ENCODE measurements at places on chromosomes 16 and 17. TPM values are rescaled to one million over a fixed set of nuclear protein-coding genes. Genes with fewer than 3 reads are reported as not detected.

Gene TP53
- 76.1 TPM for polyA plus RNA-seq

DNA sequence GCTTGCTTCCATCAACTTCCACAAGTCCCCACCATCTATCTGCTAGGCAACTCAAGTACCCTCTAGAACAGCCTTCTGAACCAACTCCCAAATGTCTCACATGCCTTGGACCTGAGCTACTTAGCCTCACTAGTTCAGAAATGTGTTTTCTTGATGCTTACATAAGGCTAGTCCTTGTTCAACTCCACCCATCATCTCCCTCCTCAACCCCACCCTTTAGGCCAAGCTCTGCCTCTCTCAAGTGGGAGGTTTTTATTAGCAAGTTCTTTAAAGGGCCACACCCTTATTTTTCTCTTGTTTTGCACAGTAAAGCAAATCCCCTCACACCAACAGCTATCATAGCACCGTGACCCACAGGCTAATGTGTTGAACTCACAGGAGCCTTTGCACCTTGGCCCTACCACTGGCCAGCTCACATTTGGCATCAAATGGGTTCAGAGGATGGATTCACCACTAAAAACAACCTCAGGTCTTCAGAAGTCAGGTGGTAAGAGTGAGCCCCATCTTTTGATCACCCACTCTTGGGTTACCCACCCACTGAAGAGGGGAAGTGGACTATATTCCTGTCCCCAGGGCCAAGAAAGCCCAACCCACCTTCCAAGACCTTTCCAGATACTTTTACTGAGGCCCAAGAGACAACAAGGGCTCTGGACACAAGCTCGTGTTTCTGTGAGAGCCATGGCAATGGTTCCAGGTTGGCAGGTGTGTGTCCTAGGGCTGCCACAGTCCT is 12.2 kb downstream of the PIK3R5 start:
- peak; percentile 48 for DNase-seq

GRCh38 chr16:3836641-3837040 is 43.9 kb downstream of the CREBBP start:
- DNase-seq = no peak

GRCh38 chr17:34843682-34844081 is 117.6 kb downstream of the CCT6B start:
- DNase-seq = no peak

GRCh38 chr16:29745853-29746345 is at the start of gene C16orf54:
TSS of gene C16orf54 (minus strand) at chr16:29745990. CDS start at chr16:29744951, 1,039 bp downstream.
- peak; percentile 93 for DNase-seq

Gene FOXO3B
- 1.8 TPM for polyA plus RNA-seq

Gene GP1BA
- polyA plus RNA-seq = 0.07 TPM

Gene HLF
- 0.07 TPM for polyA plus RNA-seq

GRCh38 chr16:54282202-54282927 is 4.2 kb downstream of the IRX3 start:
- no peak for DNase-seq

GRCh38 chr16:53812914-53813313 is 109.0 kb downstream of the FTO start:
- DNase-seq = no peak

DNA sequence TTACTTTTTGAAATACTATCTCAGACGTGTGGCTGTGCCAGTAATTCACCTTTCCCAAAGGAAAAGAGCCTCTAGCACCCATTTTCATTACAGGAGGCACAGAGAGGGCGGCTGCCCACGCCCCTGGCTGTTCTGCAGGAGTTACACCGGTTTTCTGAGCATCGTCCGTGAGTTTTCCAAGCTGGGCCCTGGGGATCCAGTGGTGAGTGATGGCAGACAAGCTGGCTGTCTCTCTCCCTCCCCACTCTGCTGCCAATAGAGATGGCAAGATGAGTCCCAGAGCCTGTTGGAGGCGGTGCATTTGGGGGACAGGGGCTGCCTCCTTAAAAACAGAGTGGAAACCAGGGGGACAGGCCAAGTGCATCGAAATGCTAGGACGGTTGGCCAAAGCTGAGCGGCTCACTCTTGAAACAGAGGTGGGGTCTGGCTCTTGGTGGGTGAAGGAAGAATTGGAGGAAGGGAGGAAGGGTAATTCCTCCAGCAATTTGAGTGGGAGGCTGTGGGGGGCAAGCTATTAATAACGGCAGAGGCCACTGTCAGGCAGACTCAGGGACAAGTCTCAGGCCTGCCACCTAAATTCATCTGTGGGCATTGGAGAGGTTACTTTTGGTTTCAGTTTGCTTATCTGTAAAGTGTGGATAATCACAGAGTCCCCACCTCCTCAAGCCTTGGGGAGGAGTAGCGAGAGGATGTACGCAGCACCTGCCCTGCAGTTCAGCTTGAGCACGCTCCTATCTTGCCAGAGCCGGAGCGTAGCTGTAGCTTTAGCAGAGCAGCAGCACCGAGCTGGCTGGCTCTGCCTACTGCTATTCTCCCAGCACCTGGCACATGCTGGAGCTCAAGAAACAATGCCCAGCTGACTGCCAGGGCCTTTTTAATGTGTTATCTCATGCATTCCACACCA is 7.5 kb upstream of the NOS2 start:
- peak; percentile 83 for DNase-seq

- DNase-seq = peak; percentile 29
These were observed 27.5 kb downstream of the TVP23A start for GRCh38 chr16:10791048-10791447.

- DNase-seq = no peak
These were observed 170.1 kb upstream of the CHMP6 start for GRCh38 chr17:80821546-80821945.

DNA sequence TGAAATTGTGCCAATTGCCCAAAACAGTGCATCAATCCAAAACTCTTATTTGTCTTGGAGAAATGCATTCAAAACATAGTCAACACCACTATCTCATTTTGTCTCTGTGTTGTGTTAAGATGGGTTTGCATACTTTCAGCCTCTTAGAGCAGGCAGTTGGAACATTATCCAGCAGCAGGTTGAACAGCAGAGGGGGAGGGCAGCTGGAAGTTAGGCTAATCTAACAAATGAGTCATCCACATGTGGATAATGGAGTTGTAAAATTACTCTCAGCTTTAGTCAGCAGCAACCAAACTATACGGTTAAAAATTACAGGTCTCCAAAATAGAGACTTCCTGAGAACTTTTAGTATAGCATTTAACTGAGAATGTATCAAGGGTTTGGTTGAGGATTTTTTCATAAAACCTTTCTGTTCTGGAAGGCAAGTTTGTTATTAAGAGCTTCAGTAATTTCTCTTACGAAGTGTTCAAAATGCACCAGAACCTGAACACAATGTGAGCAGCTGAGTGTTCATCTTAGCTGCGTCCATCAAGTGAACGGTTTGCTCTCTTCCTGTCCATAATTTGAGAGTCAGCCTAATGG is 46.3 kb downstream of the PRKCA start:
- DNase-seq = no peak

DNA sequence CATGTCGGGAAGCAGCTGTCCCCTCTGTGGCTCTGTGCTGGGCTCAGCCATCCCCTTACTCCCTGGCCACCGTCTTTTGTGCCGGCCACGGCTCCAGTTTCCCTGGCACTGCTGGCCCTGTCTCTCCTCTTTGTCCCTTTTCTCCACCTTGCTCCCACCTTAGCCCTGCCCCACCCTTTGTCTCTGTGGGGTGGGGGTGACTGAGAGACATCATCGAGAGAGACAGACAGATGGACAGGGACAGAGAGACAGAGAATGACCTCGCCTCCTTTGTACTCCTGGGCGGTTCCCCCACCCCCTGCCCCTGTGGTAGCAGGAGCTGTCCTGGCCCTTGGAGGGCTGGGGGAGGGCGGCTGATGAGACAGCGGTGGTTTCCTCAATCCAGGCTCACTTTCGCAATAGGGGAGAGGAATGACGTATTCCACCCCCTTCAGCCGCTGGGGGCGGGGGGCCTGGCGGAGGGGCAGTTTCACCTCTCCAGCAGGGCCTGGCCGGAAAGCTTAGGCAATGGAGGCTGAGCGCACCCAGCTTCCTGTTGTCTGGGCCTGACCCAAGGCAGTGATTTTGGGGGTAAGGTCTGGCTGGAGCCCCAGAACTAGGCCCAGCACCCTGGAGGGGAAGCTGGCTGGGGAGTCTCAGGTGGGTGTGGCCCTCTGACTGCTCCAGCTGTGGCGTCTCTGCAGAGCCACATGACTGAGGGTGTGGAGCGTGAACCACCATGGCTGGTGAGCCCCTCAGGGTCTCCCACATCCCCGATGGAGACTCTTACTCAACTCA is 7.3 kb downstream of the FMNL1 start:
- peak; percentile 94 for DNase-seq

GRCh38 chr17:77516902-77517301 is 376.1 kb downstream of the SEC14L1 start:
- no peak for DNase-seq

GRCh38 chr17:79748295-79749099 is 17.8 kb downstream of the ENPP7 start:
- DNase-seq = no peak

DNA sequence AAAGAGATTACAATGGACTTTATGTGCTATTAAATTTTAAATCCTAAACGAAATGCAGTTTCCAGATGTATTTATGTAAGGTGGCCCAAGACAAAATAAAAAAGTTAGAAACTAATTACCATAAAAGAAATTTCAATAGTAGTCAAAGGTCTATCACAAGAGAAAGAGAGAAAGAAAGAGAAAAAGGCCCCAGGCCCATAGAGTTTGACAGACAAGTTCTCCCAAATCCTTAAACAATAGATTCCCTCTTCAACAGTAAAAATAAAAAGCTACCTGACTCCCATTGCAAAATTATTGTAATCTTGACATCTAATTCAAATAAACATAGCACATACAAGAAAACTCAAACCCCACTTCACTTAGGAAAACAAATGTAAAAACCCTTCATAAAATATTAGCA is 8.6 kb upstream of the ERCC4 start:
- no peak for DNase-seq

DNA sequence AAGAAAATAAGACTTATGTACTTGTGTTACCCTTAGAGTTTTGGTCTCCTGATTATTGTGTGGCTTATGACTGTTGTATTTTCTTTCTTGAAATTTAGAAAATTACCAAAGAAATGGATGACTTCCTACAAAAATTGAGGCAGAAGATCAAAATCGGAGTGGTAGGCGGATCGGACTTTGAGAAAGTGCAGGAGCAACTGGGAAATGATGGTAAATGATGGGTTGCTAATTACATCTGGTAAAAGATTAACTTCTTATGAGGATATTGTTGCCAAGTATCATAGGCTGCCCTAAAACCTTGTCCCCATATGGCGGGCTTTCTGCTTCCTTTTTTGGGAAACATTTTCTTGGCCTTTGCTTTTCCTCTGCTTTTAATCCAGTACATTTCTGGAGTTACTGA is 4.1 kb downstream of the PMM2 start:
- no peak for DNase-seq

- DNase-seq = no peak
These were observed 5.8 kb upstream of the ARMC5 start for GRCh38 chr16:31453255-31454204.

Gene KRTAP4-3
- not detected for polyA plus RNA-seq

Gene MYH3
- 9.4 TPM for polyA plus RNA-seq

DNA sequence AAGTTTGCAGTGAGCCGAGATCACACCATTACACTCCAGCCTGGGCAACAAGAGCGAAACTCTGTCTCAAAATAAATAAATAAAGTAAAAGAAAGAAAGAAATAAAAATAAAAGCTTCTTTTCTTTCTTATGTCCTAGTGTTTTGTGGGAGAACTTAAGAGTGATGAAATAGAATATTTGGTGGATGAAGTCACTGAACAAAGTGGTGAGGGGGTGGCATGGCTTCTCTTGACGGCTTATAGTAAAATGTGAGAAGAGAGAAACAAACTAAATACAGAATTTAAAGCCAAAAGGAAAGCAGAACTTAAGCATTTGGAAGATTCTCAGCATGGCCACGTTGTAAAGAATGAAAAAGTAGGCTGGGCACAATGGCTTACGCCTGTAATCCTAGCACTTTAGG is 15.3 kb downstream of the SGF29 start:
- no peak for DNase-seq

Gene NTN1
- polyA plus RNA-seq = 0.10 TPM

- DNase-seq = no peak
These were observed 10.6 kb downstream of the PEMT start for GRCh38 chr17:17580662-17581470.

Data from B cell (primary cell).